ELF-1 (cell line): ENCODE measurements at places on chromosomes 5 and 9.

- no peak for DNase-seq
Observed at GRCh38 chr5:10607666-10608073, 43.8 kb downstream of the ANKRD33B start.

GRCh38 chr5:14745188-14745563, 80.7 kb downstream of the OTULIN start:
- no peak for DNase-seq

DNA sequence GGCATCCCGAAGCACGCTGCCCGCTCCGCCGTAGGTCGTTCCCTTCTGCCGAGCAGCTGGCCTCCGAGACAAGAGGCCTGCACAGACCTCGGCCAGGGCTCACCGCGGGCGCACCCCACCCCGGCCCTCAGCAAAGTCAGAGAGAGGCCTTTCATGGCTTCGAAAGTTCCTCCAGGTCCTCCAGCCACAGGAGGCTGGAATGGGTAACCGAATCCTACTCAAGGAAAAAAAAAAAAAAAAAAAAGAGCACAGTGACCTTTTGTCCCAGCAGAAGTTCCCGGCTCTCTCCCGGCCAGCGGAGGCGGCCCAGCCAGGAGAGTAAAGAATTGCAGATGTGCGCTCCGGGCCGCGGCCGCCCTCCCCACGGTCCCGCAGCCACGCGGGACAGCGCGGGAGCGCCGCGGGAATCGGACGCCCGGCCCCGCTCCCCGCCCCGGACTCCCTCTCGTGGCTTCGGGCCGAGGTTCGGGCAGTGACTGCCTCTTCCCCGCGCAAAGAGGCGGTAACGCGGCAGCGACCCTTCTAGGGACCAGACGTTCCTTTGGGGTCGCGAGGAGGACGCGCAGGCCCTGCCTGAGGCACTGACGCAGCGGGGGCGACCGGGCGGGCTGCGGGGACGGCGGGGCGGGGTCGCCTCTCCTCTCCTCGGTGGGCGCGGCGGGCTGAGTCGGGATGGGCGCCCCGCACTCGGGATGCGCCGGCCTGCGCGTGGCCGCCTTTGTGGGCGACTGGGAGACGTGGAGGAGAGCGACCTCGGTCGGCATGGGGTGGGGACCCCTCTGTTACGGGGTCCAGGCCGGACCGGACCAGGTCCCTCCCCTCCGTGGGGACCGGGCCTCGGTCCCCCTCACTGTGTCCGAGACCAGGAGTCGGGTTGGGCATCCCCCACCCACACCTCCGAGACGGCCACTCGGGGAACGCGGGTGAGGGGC, 754 bp downstream of the GFPT2 start:
- DNase-seq = peak; percentile 65

DNA sequence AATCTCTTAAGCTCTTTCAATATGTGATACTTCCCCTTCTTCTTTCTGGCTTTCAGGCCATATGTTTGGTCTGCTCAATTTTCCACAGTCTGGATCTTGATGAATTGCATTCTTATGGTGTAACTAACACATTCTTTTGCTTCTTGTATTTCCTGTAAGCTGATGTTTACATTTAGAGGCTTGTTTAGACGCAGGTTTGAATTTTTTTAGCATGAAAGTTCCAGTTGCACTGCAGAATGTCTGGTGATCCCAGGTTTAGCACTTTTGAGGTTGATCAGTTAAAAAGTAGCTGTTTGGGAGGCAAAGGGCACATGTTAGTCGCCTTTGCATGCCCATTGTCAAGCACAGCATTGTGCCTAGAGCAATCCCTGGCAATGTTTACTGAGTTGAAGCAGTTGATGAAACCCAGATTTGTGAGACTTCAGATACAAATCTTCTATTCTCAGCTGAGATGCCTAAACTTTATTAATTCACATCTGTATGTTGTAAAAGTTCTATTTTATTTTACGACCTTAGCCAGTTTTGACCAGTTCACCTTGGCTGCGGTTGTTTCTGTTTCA, 59.6 kb upstream of the SPATA31C2 start:
- DNase-seq = peak; percentile 40

DNA sequence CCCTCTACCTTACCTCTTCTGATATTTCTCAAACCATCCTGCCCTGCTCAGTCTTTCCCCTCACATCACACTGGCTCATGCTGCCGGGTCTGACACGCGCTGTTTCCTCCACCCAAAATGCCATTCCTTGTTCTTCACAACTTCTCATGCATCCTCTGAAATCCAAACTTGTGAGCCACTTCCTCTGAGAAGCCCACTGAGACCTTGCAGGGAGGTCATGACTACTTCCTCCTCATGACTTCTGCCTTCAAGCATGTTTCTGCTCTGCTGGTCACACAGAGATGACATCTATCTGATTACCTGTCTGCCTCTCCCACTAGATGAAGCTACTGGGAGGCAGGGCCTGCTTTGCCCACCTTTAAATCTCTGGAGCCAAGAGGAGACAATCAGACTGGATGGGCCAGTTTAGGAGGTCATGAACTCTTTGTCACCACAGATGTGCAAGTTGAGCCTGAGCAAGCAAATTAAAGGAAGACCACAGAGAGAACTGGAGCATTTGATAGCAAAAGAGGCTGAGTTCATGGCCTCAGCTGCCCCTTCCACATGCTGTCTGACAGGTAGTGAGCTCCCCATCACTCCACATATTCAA, 119.8 kb upstream of the TBC1D2 start:
- no peak for DNase-seq

- DNase-seq = no peak
Observed at GRCh38 chr5:1027631-1028441, 19.2 kb downstream of the NKD2 start.

DNA sequence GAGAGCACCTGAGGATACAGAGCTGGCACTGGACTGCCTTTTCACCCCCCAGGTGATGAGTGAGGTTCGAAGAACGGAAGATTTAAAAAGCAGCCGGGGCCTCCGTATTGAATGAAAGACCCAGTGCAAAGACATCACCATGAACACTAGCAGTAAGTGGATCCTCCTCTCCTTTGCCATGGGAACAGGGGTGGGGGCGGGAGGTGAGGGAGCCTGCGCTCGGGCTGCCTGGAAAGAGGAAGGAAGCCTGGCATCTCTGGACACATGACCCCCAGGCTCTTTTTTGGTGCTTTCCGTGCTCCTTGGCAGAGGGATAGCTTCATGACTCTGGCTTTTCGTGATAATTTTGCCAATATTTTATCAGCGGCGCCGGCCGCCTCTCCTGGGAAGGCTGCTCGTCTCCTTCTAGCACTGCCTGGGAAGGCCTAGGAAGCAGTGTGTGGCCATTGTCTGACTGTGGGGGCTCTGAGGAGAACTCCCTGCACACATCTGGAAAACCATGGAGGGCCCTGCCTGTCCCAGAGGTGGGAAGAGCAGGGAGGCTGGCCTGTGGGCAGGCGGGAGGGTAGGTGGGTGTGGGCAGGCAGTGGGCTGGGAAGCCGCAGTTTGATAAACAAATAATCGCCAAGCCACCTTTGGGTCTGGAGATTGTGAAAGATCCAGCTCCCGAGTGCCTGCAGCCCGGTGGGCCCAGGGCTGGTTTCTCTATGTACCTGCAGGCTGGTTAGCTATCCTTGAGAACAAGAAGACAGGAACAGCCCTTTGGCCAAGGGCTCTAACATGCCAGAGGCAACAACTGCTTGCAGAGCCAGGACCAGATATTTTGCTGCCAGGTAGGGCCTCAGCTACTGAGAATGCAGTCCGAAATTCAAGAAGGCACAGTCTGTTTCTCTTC, 911 bp downstream of the ABLIM3 start:
- peak; percentile 55 for DNase-seq

- DNase-seq = no peak
Observed at GRCh38 chr5:1845696-1846095, 37.0 kb downstream of the IRX4 start.

- DNase-seq = no peak
Observed at GRCh38 chr9:76023715-76024195, 133.3 kb downstream of the PCSK5 start.

GRCh38 chr5:74938250-74938933, 72.2 kb upstream of the FAM169A start:
- DNase-seq = no peak

DNA sequence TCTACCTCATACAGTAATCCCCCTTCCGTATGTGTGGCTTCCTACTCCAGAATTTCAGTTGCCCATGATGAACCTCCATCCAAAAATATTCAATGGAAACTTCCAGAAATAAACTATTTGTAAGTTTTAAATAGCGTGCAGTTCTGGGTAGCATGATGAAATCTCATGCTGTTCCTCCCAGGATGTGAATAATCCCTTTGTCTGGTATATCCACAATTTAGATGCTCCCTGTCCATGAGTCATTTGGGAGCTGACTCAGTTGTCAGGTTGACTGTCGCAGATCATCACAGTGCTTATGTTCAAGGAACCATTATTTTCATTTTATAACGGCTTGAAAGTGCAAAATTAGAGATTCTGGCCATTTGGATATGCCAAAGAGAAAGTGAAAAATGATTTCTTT, 290.1 kb upstream of the CDH9 start:
- DNase-seq = no peak

DNA sequence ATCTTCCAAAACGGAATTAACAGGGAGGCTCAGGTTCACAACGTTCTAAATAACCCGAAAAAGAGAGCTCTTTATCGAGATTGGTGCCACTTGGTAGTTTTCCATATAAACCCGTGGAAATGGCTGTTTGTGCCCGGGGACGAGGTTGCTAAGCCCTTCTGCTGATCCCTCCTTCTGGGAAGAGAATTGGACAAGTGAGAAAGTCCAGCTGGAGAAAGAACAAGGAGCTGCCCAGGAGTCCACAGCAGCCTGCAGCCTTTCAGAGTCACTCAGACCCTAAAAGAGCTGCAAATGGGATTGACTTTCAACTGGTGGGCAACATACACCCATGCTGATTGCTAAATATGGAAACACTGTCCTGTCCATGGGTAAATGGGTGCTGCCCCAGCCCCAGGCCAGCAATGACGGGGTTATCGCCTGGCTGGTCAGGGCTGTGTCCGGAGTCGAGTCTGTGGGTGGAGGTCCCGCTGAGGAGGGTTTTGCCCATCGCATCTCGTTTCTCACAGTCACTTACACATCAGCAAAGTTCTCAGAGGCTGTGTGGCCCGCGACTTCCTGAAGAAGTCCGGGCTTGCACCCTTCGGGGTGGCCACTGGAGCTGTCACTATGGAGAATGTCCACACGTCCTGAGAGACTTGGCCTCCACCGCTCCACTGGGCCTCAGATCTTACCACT, 40.7 kb upstream of the HSD17B3 start:
- no peak for DNase-seq

DNA sequence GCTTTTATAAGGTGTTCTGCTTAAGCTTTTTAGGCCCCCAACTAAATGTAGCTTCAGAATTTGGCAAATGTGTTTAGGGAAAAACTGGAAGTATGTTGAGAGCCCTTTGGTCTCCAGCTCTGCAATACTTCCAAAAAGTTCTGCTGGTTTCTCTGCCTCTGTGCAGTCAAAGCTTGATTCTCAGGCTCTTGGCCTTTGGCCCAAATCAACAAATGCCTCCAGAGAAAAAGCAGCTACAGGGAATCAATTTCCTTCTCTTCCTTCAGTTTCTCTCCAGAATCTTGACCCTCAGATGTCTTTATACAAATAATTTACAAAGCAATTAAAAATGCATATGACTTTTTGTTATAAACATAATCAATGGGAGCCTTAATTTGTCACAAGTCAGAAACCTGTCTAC, 235.7 kb downstream of the COMMD10 start:
- DNase-seq = no peak

DNA sequence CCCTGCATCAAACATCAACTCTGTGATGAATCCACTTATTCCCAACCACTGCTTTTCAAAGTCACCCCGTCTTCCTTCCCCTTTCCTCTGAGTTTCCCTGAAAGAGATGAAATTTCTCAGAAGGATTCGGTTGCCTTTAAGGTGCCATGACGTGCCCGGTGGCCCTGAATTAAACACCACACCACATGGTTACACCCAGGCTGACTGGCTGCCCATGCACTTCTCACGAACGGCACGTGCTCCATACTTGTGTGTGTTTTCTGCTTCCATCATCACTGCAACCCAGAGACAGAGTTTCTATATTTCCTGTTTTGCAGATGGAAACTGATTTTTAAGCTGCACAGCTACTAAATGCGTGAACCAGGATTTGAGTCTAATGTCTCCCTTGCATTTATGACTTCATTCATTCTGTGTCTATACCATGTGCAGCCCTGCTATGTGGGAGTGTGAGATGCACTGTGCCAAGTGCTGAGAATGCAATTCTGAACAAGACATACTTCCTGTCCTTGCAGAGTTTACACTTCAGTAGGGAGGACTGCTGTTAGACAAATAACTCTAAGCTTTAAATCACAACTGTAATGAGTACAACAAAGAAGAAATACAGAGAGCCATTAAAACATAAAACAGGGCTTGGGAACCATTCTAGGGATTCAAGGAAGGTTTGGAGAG, 162.9 kb downstream of the NXNL2 start:
- no peak for DNase-seq

DNA sequence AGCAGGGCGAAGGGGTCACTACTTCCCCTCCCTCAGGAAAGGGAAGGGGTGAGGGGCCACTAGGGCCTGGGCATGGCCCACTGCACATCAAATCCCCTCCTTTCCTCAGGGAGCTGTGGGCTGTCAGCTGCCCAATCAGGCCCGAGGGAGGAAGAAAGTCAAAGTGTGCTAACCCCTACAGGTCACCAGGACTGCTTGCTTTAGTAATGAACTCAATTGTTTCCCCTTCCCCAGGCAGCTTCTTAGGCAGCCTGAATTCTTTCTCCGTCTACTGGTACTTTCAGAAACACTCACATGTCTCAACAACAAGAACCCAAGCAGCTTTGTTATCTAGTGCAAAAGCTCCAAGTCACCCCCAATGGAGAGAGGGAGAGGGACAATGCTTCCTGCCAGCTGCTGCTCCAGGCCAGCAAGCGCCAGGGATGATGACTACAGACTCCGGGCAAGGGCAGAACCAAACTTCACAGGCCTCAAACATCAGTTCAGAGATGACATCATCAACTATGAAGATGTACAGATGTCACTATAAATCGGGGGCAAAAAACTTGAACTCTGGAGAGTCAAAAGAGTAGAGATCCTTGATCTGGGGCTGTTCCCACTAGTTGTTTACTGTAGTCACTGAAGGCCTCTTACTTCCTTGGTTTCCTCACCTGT, 100.7 kb downstream of the SLIT3 start:
- DNase-seq = no peak

- DNase-seq = no peak
Observed at GRCh38 chr9:120690372-120690771, 23.9 kb downstream of the MEGF9 start.

- DNase-seq = no peak
Observed at GRCh38 chr9:11366585-11367129, 753.9 kb upstream of the PTPRD start.

DNA sequence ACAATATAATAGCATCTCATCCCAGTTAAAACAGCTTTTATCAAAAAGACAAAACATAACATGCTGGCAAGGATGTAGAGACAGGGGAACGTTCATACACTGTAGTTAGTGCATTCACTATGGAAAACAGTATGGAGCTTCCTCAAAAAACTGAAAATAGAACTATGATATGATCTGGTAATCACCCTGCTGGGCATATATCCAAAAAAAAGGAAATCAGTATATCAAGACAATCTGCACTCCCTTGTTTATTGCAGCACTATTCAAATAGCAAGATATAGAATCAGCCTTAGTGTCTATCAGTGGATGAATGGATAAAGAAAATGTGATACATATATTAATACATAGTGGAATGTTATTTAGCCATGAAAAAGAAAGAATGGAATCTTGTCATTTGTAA, 88.5 kb downstream of the PBX3 start:
- DNase-seq = no peak

- DNase-seq = no peak
Observed at GRCh38 chr5:41412496-41412895, 97.9 kb downstream of the PLCXD3 start.
